KG1 (cell line): ENCODE measurements at places on chromosomes 5 and 9.

GRCh38 chr9:106953174-106953573, 90.2 kb downstream of the ZNF462 start:
- DNase-seq = no peak

DNA sequence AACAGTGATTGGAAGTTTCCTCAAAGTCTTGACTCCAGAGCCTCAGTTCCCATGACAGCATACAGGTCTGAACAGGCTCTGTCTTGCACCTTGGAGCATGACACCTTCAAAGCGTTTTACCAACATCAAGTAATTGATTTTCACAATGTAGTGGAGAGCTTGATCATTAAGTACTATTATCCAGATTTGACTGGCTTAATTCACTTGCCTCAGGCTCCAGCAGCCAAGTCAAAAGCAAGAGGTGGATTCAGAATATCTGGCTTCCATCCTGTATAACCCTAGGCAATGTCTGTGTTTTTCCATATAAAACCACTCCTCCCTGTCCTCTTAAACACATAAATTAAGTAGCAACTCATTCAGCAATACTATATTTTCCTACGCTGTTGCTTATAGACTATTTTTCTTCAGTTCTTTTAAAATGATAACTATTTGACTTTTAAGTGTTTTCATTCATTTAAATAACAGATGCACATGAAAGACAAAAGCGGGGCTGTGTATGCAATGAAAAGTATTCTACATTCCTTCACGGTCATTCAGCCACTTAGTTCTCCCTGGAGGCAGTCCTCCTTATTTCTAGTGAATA, 150.8 kb upstream of the RANBP3L start:
- no peak for DNase-seq

DNA sequence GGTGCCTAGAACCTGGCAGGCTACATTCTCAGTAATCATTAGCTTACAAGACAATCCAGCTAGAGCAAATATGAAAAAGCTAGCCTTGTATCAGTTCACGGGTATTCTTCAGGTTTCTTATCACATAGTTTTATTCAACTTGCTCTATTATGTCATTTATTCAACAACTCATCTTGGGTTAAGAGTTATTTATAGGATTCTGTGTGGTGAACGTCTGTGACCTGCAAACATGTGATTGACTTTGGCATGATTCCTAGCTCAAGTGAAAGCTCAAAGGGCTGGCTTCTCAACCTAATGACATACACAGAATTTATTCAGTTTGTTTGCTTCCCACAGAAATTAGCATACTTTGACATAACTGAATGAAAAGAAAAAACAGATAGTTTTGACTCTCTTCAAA, 173.1 kb downstream of the PLPPR1 start:
- DNase-seq = no peak

DNA sequence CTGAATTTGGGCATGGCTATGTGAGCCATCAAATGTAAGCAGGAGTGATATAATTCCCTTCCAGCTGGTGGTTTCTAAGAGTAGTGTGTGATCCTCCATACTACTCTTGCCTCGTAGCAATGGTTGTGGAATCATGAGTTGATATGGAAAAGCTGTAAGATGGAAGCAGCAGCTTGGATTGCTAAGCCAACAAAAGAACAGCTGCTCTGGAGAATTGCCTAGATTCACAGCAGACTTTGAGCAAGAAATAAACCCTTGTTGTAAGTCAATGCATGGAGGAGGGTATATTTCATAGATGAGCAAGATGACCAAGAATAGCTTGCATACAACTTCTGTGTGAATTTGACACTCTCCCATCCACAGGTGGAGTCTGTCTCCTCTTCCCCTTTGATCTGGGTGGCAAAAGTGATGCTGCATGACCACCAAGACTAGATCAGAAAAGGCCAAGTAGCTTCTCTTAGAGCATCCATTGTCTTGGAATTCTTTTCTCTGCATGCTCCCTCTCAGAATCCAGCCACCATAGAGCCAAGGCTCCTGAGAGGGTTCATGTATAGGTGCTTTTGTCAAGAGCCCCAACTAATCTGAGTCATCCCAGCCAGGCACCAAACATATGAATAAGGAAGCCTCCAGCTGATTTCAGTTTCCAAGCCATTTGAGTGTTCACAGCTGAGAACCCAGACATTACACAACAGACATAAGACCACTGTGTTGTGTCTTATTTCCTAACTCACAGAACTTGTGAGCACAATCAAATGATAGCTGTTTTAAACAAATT, 79.0 kb downstream of the PRLR start:
- no peak for DNase-seq

DNA sequence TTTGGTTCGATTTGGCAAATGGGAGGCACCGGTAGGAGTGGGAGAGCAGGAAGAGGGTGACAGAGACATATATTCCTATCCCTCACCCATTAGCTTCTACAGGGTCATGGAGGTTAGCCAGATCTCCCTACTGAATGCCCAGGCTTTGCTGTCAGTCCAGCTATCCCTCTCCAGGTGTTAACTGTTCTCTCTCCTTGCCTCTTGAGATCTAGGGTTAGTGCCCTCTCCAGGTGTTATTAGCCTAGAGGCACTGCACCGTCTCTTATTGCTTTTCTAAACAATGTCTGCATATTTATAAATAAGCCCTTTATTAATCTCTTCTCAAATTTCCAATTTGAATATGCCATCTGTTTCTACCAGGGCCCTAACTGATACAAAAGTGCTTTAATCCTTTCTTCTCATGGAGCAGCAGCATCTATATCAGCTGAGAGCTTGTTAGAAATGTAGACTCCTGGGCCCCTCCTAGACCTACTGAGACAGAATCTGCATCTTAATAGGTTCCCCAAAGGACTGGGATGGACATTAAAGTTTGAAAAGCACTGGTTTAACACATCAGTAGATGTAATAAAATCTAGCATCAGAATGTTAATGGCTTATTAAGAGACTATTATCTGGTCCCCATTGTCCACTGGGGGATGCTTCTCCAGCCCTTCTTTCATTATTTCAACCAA, 322.5 kb upstream of the SLC24A2 start:
- DNase-seq = no peak

DNA sequence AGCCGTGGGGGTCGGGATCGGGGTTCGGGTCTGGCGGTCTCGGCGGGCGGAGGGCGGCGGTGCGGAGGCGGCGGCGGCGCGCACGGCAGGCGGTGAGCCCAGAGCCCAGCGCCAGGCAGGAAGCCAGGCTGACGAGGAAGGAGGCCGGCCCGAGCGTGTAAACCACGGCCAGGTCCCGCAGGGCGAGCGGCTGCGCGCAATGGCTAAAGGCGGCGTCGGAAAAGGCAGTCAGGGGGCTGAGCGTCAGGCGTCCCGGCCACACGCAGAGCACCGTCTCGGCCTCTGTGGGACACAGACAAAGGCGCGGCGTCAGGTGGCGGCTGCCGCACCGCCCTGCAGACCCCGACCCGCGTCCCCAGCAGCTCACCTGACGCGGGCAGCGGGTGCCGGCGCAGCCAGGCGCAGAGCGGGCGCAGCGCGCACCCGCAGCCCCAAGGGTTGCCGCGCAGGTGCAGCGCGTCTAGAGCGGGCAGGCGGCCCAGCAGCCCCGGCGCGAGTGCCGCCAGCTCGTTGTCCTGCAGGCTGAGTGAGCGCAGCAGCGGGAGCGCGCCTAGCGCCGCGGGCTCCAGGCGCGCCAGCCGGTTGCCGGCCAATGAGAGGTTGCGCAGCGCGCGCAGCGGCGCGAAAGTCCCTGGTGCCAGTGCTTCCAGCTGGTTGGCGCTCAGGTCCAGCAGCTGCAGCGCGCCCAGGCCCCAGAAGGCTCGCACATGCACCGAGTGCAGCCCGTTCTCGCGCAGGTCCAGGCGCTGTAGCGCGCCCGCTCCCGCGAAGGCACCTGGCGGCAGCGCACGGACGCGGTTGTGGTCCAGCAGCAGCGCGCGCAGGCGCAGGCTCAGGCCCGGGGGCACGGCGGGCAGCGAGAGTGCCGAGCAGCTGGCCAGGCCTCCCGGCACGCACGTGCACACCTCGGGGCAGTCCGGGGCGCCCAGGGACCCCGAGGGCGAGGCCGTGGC, 671 bp downstream of the LRRC26 start:
- DNase-seq = no peak

DNA sequence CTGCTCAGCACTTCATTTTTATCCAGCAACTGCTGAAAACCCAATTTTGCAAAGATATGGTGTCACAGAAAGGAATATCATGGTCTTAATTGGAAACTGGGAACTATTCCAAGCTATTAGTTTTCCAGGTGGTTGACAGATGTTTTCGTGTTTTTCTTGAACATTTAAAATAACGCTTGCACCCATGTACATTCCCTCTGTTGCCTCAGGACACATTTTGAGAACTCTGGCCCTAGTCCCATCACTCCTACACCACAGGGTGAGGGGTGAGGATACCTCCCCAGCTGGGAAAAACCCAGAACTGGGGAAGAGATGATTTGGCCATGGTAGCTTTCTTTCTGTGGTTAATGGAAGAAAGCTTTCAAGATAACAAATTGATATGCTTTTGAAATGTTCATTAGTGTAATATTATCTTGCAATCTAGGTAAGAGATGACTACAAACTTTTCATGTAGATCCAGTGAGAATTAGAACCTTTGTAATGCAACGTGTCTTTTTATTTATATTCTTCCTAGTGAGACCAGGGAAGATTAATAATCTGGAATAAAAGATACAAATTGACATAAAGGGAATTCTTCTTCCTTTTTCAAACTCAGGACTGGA, 627.0 kb downstream of the RAB3C start:
- no peak for DNase-seq

- no peak for DNase-seq
Observed at GRCh38 chr9:91395553-91396471, 27.8 kb downstream of the NFIL3 start.

DNA sequence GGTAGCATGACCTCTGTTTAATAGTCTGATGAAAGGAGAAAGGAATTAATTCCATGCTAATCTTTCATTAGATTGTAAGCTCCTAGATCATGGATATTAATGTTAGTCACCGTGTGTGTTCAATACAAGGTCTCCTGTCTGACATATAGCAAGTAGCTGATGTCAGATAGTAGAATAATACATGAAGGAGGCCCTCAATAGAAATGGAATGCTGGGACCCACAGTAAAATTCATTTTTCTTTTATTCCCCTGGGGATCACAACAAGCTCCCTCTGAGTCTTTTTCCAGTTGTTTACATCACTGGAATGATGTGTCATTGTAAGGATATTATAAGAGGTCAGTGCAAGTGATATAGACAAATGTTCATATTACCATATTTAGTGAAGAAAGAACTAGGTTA, 240.3 kb upstream of the TRPC7 start:
- no peak for DNase-seq

GRCh38 chr5:103511554-103511885, 51.1 kb downstream of the NUDT12 start:
- no peak for DNase-seq

- no peak for DNase-seq
Observed at GRCh38 chr5:77637170-77637997, 1.1 kb downstream of the OTP start.

- DNase-seq = no peak
Observed at GRCh38 chr9:4922730-4923129, 62.3 kb upstream of the JAK2 start.

DNA sequence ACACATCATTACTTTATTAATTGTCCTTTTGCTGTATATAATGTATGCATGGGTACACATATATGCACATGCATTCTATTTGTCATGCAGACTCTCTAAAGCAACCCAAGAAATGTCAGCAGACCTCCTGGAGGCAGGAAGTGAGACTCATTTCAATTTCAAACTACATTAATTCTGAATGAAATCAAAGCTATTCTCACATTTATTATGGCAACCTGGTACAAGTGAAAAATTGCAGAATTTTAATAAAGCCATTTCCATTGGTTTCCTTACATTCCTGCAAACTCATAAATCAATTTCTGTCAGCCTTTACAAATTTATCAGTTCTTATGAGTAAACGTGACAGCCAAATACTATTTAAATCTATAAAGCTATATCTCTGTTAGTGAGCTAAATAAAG, 430.4 kb upstream of the NUDT12 start:
- DNase-seq = no peak

- no peak for DNase-seq
Observed at GRCh38 chr5:206927-207536, 10.9 kb downstream of the CCDC127 start.

DNA sequence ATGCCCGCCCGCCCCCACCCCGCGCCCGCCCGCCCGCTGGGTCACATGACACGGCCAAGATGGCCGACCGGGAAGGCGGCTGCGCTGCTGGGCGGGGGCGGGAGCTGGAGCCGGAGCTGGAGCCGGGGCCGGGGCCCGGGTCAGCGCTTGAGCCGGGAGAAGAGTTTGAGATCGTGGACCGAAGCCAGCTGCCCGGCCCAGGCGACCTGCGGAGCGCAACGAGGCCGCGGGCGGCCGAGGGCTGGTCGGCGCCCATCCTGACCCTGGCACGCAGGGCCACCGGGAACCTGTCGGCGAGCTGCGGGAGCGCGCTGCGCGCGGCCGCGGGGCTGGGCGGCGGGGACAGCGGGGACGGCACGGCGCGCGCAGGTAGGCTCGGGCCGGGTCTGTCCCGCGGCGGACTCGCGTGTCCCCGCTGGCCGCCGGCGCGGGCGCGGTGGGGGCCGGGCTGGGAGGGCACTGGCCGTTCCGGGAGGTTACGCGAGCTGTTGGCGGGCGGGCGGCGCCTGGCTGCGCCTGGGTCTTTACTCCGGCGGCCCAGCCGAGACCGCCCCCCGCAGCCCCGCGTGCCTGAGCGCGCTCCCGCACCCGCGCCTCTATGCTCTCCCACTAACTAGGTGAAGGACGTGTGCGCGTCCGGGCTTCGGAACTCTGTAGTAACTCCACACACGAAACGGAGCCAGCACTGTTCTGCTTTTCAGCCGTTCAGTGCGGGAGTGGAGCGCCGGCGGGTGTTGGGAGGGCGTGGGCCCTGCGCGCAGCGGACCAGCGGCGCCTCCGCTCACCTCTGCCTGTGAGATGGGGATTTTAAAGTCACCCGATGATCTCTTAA, at the start of gene RUFY1:
Gene RUFY1 (plus strand): TSS at position 44 of the 832 bp plus-strand sequence. CDS start 16 bp downstream, at position 60.
- peak; percentile 90 for DNase-seq

DNA sequence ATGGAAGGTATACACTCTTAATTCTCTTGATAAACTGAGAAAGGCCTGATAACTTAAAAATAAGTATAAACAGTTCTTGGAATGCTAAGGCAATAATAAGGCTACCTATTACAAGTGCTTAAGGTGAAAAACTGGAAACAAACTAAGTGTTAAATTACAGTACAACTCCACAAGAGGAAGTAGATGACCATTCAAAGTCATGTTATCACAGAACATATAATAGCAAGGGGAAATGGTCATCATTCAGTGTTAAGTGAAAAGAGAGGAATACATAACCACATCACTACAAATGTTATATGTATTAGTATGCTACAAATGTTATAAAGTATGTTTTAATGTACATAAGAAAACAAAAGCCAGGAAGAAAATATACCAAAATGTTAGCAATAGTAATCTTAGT, 135.9 kb downstream of the CCDC192 start:
- no peak for DNase-seq

DNA sequence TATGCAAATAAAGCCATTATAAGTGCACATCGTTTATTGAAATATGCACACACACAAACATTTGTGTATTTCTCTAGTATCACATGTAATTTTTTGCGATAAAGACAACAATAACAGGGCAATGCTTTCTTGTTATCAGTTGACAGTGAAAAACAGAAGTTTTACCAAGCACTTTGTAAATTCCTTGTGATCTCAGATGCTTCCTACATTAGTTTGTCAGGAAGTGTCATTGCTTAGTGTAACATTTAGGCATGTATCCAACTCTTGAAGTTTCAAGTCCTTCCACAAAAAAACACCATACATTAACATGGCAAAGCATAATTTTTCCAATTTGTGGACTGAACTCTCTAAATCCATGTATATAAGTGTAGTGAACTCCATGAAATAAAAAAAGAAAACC, 46.4 kb downstream of the MOCS2 start:
- DNase-seq = no peak

- no peak for DNase-seq
Observed at GRCh38 chr9:15693701-15694100, 140.9 kb downstream of the CCDC171 start.

- DNase-seq = no peak
Observed at GRCh38 chr9:28782630-28783029, 1209.3 kb upstream of the C9orf72 start.
